ENCODE measurements at places on chromosomes 4 and X.
A peak's percentile ranks its signal among the peaks of the same experiment; 100 is the strongest.

DNA sequence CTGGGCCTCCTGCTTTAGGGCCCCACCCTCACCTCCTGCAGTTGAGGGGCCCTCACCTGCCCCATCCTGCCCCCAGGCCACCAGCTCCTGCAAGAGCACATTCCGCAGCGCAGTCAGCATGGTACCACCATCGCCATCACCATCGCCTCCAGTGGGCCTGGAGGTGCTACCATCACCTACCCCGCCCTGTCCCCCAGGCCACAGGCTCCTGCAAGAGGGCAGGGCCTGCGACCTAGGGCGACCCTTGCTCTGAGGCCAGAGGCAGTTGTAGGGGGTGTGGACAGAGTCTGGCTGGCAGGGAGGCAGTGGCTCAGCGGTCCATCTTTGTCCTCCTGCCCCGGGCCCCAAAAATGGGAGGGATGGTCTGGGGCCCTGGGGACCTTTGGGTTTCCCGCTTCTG, 3.9 kb upstream of the HAUS7 start:
- DNase-seq: no peak

DNA sequence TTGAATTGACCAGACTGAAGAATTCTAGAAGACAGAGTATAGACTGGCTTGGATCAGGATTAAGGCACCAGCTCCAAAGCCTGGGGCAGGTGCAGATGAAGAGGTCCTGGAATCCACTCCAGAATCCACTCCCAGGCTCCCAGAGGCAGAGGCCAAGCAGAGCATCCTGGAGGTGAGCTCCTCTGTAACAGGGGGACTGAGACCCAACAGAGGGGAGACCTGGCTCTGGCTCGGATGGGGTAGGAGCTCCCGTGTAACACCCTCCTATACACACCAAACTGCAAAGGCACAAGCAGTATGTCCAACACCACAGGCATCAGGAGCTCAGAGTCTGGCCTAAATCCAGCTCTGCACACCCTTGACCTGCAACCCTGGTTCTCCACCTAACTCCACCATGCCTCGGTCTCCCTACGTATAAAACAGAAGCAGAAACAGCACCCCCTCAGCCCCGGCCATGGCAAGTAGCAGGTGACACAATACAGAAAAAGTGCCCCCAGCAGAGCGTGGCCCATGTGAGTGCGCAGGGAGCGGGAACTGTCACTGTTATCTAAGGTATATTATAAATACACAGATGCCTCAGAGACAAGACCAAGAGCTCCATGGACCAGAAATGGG, 14.9 kb downstream of the RNF212 start:
- no peak for DNase-seq

- no peak for DNase-seq
Observed at GRCh38 chr4:128917781-128918180, 108.3 kb downstream of the JADE1 start.

GRCh38 chrX:139204898-139205667, 325.5 kb upstream of the F9 start:
- peak; percentile 82 for DNase-seq

DNA sequence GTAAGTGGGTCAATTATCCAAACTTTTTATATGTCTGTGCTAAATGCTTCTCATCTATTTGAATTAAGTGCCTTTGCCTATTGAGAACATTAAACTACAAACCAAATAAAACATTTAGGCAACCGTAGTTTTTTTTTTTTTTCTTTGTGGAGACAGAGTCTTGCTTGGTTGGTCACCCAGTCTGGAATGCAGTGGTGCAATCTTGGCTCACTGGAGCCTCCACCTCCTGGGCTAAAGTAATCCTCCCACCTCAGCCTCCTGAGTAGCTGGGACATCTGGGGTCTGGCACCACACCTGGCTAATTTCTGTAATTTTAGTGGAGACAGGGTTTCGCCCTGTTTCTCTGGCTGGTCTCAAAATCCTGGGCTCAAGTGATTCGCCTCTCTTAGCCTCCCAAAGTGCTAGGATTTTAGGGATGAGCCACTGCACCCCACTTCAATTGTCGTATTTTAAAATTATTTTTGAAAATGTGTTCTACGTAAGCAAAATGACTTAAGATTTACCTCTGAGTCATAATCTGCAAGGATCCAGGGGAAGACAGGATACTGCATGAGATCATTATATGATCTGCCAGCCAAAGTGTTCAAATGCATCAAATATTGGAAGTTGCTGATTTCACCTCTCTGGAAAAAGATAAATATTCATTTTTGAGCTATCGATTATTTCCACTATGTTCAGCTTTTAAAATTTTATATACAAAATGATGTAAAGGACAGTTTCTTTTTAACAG, 125.6 kb downstream of the CDS1 start:
- no peak for DNase-seq

- no peak for DNase-seq
Observed at GRCh38 chr4:87732033-87732765, 67.2 kb upstream of the IBSP start.

GRCh38 chrX:103360092-103360491, 3.8 kb downstream of the TCEAL9 start:
- peak; percentile 44 for DNase-seq

DNA sequence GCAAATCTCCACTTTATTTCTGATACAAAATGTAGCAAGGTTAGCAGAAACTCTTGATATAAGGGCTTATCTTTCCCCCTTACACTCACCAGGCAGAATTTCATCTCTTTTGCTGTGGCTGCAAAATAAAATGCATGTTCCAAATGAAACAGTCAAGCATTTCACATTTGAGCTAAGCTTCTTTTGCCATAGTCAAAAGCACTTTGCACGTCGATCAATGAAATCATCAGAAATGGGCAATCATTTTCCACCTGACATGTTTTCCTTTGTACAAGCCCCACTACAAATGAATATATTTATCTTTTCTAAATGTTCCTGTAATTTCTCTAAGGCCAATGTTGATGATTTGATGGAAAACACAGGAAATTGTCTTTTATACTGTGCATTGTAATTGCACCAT, 178.4 kb downstream of the ANKRD50 start:
- no peak for DNase-seq

- peak; percentile 20 for DNase-seq
Observed at GRCh38 chrX:149937871-149938426, 342 bp downstream of the EOLA2 start.

DNA sequence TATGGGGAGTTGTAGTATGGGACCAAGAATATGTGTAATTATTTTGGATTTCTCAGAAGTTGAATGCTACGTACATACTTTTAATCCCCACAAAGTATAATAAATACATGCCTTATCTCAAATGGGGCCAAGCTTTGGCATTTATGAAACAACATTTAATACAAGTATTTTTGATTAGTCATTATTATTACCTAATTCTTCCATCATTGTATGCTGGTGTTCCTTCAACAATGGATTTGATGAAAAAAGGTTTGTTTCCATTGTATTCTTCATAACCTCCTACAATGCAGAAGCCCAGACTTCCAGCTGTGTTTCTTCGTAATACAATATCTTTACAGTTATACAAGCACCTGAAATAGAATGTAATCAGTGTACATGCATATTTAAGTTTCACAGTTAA, 83.8 kb downstream of the FIP1L1 start:
- DNase-seq: no peak

DNA sequence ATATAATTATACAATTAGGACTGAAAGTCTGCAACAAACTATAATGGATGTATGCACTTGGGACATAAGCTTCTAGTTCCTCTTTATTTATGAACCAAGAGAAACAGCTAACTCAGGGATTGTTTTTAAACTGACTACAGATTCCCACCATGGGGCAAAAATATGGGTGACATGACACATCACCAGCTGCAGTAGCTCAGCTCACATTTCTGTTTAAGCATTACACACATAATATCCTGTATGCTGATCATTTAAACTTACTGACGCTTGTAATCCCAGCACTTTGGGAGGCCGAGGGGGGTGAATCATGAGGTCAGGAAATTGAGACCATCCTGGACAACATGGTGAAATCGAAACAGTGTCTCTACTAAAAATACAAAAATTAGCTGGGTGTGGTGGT, 11.5 kb downstream of the FGB start:
- no peak for DNase-seq

DNA sequence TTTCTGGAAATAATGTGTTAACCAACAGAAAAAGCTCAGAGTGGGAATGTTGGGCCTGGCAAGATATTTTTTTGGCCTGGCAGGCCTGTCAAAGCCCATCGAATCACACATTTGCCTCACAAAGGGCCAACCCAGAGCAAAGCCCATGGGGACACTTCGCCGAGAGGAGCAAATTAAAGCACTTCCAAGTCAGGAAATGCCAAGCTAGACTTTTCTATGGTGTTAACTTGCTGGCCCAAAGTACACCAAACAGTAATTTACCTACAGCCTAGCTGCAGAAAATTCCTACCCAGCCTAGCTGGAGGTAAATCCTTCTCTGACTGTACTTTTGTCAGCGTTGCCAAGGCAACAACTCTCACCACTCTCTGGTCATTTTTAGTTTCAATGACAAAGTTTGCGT, 288.6 kb upstream of the LDB2 start:
- DNase-seq: no peak

All from lung microvascular endothelial cell (primary cell).